ENCODE measurements at places on chromosomes 2 and 18. TPM values are rescaled to one million over a fixed set of nuclear protein-coding genes. Genes with fewer than 3 reads are reported as not detected.

GRCh38 chr2:150782613-150783012 lies 295.1 kb upstream of the RND3 start:
- H3K4me3 ChIP-seq: no peak overlapping the region
- H3K27me3 ChIP-seq: no peaks in the 10 kb centered on the region
- H3K4me1 ChIP-seq: no peaks in the 10 kb centered on the region
- no peaks in the 10 kb centered on the region for H3K36me3 ChIP-seq
- DNase-seq: no peak

NT5DC4 gene
- total RNA-seq: not detected

ALKAL2 gene
- 30.7 TPM for total RNA-seq

SLC11A1 gene
- total RNA-seq: 1,666 TPM

- H3K4me1 ChIP-seq: peaks cover 18% of the 10 kb centered on the region
- H3K27ac ChIP-seq: peak overlapping the region; percentile 94
- H3K27me3 ChIP-seq: no peaks in the 10 kb centered on the region
- DNase-seq: no peak
- H3K4me3 ChIP-seq: peak overlapping the region; percentile 72
- H3K36me3 ChIP-seq: no peaks in the 10 kb centered on the region
Measured at GRCh38 chr2:55419233-55419678, 400 bp downstream of the CCDC88A start.

DNA sequence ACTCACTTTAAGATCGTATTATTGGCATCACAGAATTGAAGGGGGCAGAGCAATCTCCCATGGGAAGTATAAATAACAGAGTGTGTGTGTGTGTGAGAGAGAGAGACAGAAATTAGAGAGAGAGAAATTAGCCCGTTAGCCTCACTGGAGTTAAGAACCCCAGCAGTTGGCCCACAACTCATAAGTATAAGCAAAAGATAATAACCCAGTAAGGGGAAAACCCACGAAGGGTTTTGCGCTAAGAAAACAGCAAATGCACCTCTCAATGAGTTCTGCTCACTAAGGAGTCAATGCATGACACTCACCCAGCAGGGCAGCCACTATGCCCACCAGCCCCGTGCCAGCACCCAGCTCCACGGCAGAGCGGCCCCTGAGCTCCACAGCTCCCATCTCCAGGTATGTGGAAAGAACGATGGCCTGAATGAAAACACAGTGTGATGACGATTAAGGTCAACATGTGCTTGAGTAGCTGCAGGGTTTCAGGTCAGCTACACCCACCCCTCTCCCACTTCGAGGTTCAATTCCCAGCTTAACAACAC lies 3.6 kb downstream of the METTL21A start:
- peaks cover 12% of the 10 kb centered on the region for H3K4me1 ChIP-seq
- no peaks in the 10 kb centered on the region for H3K27me3 ChIP-seq
- H3K27ac ChIP-seq: no peak overlapping the region

ABCG8 gene
- total RNA-seq: not detected

CLEC4F gene
- total RNA-seq: 0.54 TPM

DNA sequence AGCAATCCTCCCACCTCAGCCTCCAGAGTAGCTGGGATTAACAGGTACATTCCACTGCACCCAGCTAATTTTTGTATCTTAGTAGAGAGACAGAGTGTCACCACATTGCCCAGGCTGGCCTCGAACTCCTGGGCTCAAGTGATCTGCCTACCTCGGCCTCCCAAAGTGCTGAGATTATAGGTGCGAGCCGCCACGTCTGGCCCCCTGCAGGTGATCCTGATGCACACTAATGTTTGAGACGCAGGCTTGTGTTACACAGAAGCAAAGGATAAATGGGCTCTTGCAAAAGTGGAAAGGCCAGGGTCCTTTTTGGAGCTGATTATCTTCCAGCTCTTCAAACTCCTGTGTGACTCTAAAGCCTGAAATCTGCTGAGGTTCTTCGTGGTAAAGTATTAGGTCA lies 84.2 kb downstream of the TGFA start:
- H3K27ac ChIP-seq: no peak overlapping the region
- no peaks in the 10 kb centered on the region for H3K36me3 ChIP-seq
- H3K27me3 ChIP-seq: no peaks in the 10 kb centered on the region
- H3K4me1 ChIP-seq: peaks cover 6% of the 10 kb centered on the region
- no peak for DNase-seq

SLC19A3 gene
- total RNA-seq: 37.6 TPM

- no peak for DNase-seq
- no peaks in the 10 kb centered on the region for H3K27me3 ChIP-seq
- H3K36me3 ChIP-seq: no peaks in the 10 kb centered on the region
- H3K27ac ChIP-seq: no peak overlapping the region
- no peaks in the 10 kb centered on the region for H3K4me1 ChIP-seq
Measured at GRCh38 chr2:201909961-201910361, 103.6 kb downstream of the CDK15 start.

- H3K4me3 ChIP-seq: no peak overlapping the region
- no peaks in the 10 kb centered on the region for H3K4me1 ChIP-seq
- H3K36me3 ChIP-seq: no peaks in the 10 kb centered on the region
- H3K27me3 ChIP-seq: no peaks in the 10 kb centered on the region
Measured at GRCh38 chr2:120299561-120299960, 46.4 kb upstream of the INHBB start.

DNA sequence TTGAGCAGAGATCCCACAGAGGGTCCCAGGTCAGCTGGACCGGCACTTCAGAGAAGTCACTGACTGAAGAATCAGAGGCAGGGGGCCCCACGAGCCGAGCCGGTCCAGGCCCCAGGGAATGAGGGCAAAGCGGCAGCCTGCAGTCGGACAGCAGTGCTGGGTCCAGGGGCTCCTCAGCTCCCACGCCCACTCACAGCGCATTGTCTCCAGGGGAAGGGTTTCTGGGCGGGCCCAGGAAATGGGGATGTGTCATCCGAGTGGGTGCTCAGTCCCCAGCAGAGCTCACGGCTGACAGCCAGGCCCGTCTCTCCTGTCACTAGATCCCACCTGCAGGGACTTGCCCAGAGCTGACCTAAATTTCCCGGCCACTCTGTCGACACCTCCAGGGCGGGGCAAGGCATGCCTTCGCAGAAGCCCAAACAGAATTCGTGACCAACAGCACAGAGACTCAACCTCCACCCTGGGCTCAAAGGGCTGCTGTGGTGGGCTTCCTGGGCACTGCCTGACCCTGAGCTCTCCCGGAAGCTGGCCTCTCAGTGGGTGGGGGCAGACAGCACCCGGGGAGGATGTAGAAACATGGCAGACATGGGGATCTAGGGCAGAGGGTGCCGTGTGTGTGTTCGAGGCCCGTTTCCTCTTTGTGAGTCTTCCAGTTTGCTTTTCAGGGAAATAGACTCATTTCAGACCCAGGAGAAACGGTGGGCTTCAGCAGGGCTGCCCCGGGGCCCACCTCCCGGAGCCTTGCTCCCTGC lies 42.1 kb upstream of the TAF1B start:
- no peaks in the 10 kb centered on the region for H3K27me3 ChIP-seq
- H3K36me3 ChIP-seq: no peaks in the 10 kb centered on the region
- peak overlapping the region; percentile 38 for H3K27ac ChIP-seq
- no peak overlapping the region for H3K4me3 ChIP-seq

CRYGD gene
- not detected for total RNA-seq

DNA sequence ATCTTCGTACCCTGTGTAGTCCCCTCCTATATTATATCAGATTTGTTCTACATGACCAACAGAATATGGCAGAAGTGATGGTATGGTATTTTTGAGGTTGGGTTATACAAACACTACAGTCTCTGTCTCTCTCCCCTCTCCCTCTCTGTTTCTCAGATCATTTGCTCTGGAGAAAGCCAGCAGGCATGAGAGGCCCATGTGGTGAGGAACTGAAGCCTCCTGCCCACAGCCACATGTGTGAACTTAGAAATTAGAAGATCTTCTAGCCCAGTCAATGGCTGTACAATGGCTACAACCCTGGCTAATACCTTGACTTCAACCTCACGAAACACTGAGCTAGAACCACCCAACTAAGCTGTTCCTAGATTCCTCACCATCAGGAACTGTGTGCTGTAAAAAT lies 250.6 kb downstream of the SMAD2 start:
- H3K27me3 ChIP-seq: no peaks in the 10 kb centered on the region
- no peaks in the 10 kb centered on the region for H3K4me1 ChIP-seq
- H3K27ac ChIP-seq: no peak overlapping the region
- DNase-seq: no peak
- no peaks in the 10 kb centered on the region for H3K36me3 ChIP-seq
- H3K4me3 ChIP-seq: no peak overlapping the region

- DNase-seq: no peak
- H3K27me3 ChIP-seq: no peaks in the 10 kb centered on the region
- no peak overlapping the region for H3K4me3 ChIP-seq
- no peak overlapping the region for H3K27ac ChIP-seq
- H3K4me1 ChIP-seq: no peaks in the 10 kb centered on the region
- H3K36me3 ChIP-seq: no peaks in the 10 kb centered on the region
Measured at GRCh38 chr2:60163691-60164090, 389.8 kb downstream of the BCL11A start.

DNA sequence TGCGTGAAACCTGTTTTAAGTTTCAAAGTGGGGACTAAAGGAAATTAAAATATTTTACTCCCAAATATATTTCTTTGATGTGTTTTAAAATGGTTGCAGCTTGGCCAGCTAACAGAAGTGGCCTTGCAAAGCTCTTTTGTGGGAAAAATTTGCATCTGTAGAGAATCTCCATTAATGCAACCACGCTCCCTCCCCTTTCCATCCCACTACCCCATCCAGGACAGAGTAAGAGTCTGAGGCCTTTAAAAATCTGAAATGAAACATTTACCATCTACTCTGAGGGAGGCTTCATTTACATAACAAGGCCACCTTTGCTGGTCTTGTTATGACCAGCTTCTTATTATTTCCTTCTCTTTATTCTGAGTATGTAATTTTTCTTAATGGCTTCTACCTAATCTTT lies 63.5 kb downstream of the STAT4 start:
- DNase-seq: no peak
- H3K27ac ChIP-seq: no peak overlapping the region
- no peaks in the 10 kb centered on the region for H3K27me3 ChIP-seq
- H3K36me3 ChIP-seq: no peaks in the 10 kb centered on the region
- H3K4me1 ChIP-seq: no peaks in the 10 kb centered on the region

DNA sequence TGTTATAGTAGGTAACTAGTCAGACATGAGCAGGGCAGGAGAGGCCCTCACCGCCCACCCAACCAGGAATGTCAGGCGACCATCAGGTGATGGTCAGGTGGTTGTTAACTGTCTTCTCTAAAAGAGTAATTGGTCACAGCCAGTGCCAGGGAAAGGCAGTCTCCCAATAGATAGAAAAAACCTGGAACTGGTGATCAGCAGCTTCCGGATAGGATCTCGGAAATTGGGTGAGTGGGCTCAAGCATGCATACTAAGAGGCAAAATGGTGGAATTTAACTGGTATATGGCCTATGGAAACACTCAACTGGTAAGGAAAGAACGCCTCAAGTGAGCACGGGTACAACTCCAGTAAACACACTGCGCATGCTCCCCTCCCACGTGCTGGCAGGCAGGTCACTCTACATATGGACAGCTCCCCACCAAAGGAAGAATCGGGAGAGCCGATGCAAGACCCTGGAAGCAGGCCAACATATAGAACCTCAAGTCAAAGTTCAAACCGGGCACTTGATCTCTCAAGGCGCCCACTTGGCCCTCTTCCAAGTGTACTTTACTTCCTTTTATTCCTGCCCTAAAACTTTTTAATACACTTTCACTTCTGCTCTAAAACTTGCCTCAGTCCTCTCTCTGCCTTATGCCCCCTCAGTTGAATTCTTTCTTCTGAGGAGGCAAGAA lies 43.5 kb upstream of the TMEM131 start:
- H3K36me3 ChIP-seq: no peaks in the 10 kb centered on the region
- H3K27me3 ChIP-seq: no peaks in the 10 kb centered on the region
- H3K4me3 ChIP-seq: no peak overlapping the region
